CD4-positive, alpha-beta T cell (primary cell): ENCODE measurements at places on chromosomes 7 and 10.

DNA sequence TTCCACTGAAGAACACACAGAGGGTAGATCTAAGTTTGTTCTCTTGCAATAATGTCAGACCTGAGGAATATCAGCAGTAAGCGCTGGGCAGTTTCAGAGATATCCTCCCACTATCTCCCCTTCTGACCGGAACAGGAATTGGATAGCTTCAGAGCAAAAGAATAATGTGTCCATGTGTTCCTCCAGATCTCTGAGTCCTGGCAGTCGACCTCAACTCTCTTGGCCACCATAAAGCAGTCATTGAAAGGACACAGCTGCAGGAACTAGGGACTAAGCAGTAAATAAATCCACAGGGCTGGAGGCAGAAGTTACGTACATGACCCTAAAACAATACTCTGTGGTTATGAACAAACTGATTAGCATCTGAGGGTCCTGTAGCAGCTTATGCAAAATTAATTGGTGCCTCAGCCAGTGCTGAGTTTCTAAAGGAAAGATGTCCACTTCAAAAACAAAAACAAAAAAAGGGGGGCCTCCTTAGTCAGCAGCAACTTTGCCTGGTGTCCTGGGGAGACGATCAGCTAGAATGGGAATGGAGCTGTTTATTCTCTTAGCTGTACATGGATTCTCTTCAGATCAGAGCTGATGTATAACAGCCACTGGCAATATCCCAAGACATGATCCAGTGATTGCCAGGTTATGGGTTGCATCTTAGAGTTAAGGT lies 6.4 kb upstream of the PRTFDC1 start:
- no peaks in the 10 kb centered on the region for H3K4me1 ChIP-seq
- H3K4me3 ChIP-seq: no peak overlapping the region
- DNase-seq: no peak
- H3K27ac ChIP-seq: no peak overlapping the region

DNA sequence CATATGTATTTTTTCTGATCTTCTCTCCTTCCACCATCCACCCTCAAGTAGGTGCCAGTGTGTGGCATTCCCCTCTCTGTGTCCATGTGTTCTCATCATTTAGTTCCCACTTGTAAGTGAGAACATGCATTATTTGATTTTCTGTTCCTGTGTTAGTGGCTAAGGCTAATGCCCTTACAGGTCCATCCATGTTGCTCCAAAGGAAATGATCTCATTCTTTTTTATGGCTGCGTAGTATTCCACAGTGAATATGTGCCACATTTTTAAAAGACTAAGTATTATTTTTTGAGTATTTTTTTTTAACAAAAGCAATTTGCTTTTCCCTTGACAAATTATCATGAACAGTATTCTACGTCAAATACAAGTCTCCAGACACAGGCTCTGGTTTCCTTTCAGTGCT lies 86.4 kb upstream of the ZNF746 start:
- DNase-seq: no peak
- no peaks in the 10 kb centered on the region for H3K27me3 ChIP-seq
- H3K4me1 ChIP-seq: peaks cover 8% of the 10 kb centered on the region
- peaks cover 45% of the 10 kb centered on the region for H3K36me3 ChIP-seq

DNA sequence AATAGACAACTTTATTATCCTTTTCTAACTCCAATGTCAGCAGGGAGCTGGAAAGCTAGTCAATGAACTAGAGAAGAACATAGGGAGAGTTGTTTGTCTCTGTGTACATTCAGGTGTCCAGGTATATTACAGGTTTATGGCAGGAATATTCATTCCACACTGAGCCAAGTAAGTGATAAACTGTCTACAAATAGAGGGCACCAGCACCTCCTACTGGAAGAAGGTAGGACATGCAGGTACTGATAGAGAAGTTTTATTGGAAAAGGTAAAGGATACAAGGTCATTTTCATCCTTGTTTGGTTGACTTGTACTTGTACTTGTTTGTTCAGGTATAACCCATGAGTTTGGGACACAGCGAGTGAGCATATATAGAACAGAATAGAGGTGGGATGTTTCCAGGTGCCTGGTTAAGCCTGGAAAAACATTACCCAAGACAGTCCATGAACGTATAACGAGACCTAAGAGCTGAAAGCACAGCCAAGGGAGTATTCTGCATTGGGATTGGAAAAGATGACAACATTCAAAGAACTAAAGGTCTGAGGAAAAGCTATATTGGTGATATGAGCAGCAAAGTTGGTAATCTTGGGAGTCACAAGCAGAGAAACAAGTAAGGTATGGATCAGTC lies 61.4 kb upstream of the PPP1R3C start:
- no peaks in the 10 kb centered on the region for H3K27me3 ChIP-seq
- no peaks in the 10 kb centered on the region for H3K36me3 ChIP-seq
- no peak overlapping the region for H3K27ac ChIP-seq
- H3K4me1 ChIP-seq: no peaks in the 10 kb centered on the region
- no peak overlapping the region for H3K4me3 ChIP-seq
- no peak for DNase-seq

DNA sequence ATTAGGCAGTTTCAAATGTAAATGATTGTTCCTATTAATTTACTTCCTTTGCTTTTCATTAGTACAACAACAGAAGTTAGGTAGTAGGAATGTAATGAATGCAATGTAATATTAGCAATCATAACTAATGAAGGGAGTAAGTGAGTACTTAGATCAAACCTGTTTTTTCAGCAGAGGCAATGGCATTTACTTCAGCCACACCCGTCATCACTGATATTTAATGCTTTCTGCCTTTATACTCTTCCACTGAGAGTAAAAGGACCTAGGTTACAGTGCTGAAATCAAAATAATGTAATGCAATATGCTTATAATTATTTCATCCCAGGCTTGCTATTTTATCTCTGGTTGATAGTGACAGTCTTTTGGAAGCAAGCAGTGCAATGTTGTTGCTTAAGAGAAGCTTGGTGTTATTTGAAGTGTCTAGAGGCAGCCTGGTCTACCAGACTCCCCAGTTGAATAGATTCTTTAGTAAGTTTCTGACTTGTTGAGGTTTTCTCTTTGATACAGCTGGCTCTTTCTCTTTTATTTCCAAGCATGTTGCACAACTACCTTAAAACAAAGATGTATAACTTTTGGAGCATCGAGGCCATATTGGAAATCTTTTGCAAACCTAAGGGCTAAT lies 149.4 kb downstream of the RNLS start:
- H3K36me3 ChIP-seq: no peaks in the 10 kb centered on the region
- DNase-seq: no peak
- H3K4me1 ChIP-seq: no peaks in the 10 kb centered on the region
- H3K4me3 ChIP-seq: no peak overlapping the region
- no peak overlapping the region for H3K27ac ChIP-seq
- H3K27me3 ChIP-seq: no peaks in the 10 kb centered on the region

DNA sequence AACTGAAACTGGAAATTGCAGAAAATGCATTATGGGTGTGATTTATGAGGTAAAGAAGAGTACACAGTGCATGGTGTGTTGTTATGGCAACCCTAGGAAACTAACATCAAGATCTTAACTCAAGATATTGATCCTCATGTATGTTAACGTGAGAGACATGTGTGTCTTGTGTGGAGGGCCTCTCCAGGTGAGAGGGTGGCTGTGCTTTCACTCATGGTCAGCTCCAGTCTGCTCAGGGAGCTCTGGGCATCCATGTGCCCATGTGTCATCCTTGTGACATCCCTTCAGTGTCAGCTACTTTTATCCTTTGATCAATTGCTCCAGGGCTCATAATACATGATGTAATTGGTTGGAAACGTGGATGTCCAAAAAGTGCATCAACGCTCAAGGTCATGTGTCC lies 24.9 kb upstream of the INSYN2A start:
- H3K4me1 ChIP-seq: no peaks in the 10 kb centered on the region
- H3K4me3 ChIP-seq: no peak overlapping the region
- H3K27me3 ChIP-seq: no peaks in the 10 kb centered on the region
- no peaks in the 10 kb centered on the region for H3K36me3 ChIP-seq

GRCh38 chr7:55026086-55026790 lies 7.4 kb downstream of the EGFR start:
- no peak overlapping the region for H3K4me3 ChIP-seq
- no peak overlapping the region for H3K27ac ChIP-seq
- H3K4me1 ChIP-seq: no peaks in the 10 kb centered on the region
- H3K27me3 ChIP-seq: peaks cover 3% of the 10 kb centered on the region
- DNase-seq: no peak
- H3K36me3 ChIP-seq: no peaks in the 10 kb centered on the region

DNA sequence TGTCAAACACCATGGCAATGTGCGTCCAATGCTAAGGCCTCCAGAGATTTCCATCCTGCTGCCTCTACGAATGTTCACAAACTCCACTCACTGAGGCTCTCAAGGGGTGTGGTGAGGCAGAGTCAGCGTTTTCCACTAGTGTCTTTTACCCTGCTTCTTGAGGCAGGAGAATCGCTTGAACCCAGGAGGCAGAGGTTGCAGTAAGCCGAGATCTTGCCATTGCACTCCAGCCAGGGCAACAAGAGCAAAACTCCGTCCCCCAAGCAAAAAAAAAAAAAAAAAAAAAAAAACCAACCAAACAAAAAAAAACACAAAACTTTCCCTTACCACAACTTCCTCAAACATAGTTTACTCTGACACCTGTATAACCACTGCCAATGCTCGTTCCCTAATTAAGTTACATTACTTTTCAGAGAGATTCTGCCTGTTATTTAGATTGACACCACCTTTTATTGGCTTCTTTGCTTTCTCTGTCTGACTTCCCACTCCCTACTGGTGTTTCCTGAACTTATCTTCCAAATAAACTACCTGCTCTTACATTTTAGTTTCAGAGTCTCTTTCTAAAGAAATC lies 102.1 kb upstream of the ZNF746 start:
- peaks cover 19% of the 10 kb centered on the region for H3K4me1 ChIP-seq
- H3K27me3 ChIP-seq: no peaks in the 10 kb centered on the region
- H3K27ac ChIP-seq: no peak overlapping the region
- H3K4me3 ChIP-seq: no peak overlapping the region

- H3K4me1 ChIP-seq: no peaks in the 10 kb centered on the region
- H3K27me3 ChIP-seq: no peaks in the 10 kb centered on the region
- no peaks in the 10 kb centered on the region for H3K36me3 ChIP-seq
- peak; percentile 14 for DNase-seq
Observed at GRCh38 chr10:77531441-77532001, 106.1 kb downstream of the KCNMA1 start.

- no peaks in the 10 kb centered on the region for H3K27me3 ChIP-seq
- no peak overlapping the region for H3K27ac ChIP-seq
- H3K36me3 ChIP-seq: peaks cover 21% of the 10 kb centered on the region
- H3K4me3 ChIP-seq: no peak overlapping the region
- H3K4me1 ChIP-seq: no peaks in the 10 kb centered on the region
Observed at GRCh38 chr10:14904316-14904732, 25.7 kb downstream of the SUV39H2 start.

- peaks cover 7% of the 10 kb centered on the region for H3K36me3 ChIP-seq
- no peak overlapping the region for H3K27ac ChIP-seq
- H3K4me1 ChIP-seq: no peaks in the 10 kb centered on the region
- no peak overlapping the region for H3K4me3 ChIP-seq
- no peak for DNase-seq
Observed at GRCh38 chr7:112286250-112287086, 80.0 kb downstream of the ZNF277 start.

DNA sequence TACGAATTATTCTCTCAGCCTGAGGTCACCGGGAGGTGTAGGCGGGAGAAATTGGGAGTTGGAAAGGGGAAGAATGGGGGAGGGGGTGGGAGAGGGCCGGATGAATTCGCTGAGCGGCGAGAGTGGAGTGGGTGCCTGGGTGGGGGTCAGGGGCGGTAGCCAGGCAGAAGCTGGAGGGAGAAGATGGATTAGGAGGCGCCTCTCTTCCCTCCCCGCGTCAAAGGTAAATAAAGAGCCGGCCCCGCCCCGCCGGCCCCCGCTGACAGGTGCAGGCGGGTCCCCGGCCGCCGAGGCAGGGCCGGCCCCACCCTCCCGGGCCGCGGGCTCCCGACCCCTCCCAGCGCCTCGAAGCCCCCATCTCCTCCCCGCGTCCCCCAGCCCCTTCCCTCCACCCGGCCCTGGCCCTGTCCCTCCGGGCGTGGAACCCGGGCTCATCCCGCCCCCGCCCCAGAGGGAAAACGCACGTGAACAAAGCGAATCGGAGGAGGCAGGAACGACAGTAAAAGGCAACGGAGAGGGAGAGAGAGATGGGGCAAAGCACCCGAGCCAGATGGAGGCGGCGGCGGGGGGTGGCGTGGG lies 872 bp downstream of the FAM131B start:
- H3K27me3 ChIP-seq: peaks cover 27% of the 10 kb centered on the region
- peaks cover 15% of the 10 kb centered on the region for H3K4me1 ChIP-seq
- no peaks in the 10 kb centered on the region for H3K36me3 ChIP-seq
- H3K27ac ChIP-seq: no peak overlapping the region

DNA sequence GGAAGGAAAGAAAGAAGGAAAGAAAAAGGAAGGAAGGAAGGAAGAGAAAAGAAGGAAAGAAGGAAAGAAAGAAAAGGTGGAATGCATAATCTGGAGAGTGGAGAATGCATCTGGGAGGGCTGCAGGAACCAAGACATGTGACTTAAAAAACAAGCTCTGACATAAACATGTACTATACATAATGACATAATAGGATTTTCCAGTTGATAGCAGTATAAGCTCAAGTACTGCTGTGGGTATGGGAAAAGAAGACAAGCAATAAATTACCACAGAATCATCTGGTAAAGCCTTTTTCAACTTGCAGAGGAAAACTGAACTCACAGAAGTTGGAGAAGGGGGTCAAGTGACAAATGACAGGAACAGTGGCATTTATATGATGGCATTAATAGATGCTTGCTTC lies 345.9 kb downstream of the PLXDC2 start:
- no peak overlapping the region for H3K27ac ChIP-seq

DNA sequence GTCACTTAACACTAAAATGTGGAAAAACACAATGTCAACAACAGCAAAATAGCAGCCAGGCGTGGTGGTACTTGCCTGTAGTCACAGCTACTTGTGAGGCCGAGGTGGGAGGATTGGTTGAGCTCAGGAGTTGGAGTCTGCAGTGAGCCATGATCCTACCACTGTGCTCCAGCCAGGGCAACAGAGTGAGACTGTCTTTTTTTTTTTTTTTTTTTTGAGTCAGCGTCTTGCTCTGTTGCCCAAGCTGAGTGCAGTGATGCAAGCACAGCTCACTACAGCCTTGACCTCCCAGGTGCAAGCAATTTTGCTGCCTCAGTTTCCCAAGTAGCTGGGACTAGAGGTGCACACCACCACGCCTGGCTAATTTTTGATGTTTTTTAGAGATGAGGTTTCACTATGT lies 6.1 kb downstream of the KCTD7 start:
- H3K27me3 ChIP-seq: no peaks in the 10 kb centered on the region
- peaks cover 45% of the 10 kb centered on the region for H3K4me1 ChIP-seq
- H3K36me3 ChIP-seq: peaks cover 43% of the 10 kb centered on the region
- H3K27ac ChIP-seq: no peak overlapping the region
- no peak overlapping the region for H3K4me3 ChIP-seq

DNA sequence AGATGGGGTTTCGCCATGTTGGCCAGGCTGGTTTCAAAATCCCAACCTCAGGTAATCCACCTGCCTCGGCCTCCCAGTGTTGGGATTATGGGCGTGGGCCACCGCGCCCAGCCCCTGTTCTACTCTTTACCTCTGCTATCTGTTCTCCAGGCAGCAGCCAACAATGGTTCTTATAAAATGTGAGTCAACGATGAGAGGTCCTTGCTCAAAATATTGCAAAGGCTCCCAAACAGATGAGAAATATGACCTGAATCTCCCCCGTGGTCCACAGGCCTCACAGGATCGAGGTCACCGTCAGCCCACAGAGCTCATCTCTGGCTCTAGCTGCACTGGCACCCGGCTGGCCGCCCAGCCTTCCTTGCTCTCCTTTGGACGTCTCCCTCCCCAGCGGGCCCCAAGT lies 62.0 kb upstream of the EGFR start:
- no peak overlapping the region for H3K4me3 ChIP-seq
- no peak overlapping the region for H3K27ac ChIP-seq
- peaks cover 2% of the 10 kb centered on the region for H3K27me3 ChIP-seq
- DNase-seq: no peak
- H3K36me3 ChIP-seq: no peaks in the 10 kb centered on the region

- no peaks in the 10 kb centered on the region for H3K36me3 ChIP-seq
- H3K27me3 ChIP-seq: no peaks in the 10 kb centered on the region
- H3K4me1 ChIP-seq: no peaks in the 10 kb centered on the region
- no peak for DNase-seq
Observed at GRCh38 chr7:81299711-81300110, 380.9 kb upstream of the SEMA3C start.
